ENCODE measurements at places on chromosomes 11 and 22.

- no peak for DNase-seq
These were observed 26.1 kb downstream of the TCIRG1 start for GRCh38 chr11:68064926-68065325.

DNA sequence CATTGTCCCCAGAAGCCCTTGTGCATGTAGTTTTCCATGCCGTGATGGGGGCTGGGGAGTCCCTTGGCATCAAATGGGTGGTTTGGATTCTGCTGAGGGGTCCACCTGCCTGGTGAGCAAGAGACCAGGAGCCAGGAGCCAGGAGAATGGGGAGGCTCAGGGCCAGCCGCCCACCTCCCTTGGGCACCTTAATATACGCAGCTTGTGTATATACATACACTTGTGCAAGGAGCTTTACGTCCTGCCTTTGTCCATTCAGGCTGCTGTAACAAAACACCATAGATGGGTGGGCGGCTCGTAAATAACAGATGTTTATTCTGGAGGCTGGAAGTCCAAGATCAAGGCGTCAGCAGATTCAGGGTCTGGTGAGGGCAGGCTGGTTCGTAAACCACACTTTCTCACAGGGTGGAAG is 62.5 kb downstream of the SMIM38 start:
- no peak for DNase-seq

GRCh38 chr22:40838486-40838885 is 18.0 kb downstream of the ST13 start:
- DNase-seq = no peak

GRCh38 chr11:18785411-18785810 is 6.2 kb downstream of the PTPN5 start:
- DNase-seq = no peak
